ENCODE measurements at places on chromosomes 4 and X.

DNA sequence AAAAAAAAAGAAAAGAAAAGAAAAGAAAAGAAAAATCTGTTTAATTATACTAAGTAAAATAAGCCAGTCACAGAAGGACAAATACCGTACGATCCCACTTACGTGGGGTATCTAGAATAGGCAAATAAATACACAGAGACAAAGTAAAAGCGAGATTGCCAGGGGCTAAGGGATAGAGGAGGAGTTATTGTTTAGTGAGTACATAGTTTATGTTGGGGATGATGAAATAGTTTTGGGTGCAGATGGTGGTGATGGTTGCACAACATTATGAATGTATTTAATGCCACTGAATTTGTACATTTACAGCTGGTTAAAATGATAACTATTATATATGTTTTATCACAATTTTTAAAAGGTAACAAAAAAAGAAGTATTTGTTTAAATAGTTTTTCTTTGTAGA lies 7.1 kb downstream of the CA5B start:
- peak; percentile 34 for DNase-seq

- no peak for DNase-seq
These were observed 115.1 kb downstream of the CRLF2 start for GRCh38 chrX:1097328-1097727.

GRCh38 chr4:153468587-153468986 lies 2.4 kb downstream of the TMEM131L start:
- peak; percentile 26 for DNase-seq

GRCh38 chr4:177005674-177006230 lies 213.0 kb upstream of the VEGFC start:
- DNase-seq = peak; percentile 73

DNA sequence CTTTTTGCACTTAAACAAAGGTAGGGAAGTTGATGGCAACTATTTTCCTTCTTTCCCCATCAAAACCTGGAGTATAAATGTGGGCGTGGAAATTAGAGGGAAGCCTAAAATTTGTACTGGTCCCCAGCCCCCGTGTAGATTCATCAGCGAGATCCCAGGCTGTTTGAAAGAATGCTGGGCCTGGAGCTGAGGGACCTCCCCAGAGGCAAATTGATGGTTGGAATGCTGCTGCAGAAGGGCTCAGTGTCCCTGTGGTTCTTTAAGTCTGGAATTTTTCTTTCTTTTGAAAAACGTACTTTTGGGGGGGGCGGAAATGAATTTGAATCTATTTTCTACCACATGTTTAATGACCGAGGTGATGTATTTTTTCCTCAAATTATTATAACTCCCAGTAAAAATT lies 197.2 kb downstream of the CBR4 start:
- no peak for DNase-seq

GRCh38 chr4:22986262-22986661 lies 293.5 kb downstream of the GBA3 start:
- DNase-seq = no peak

GRCh38 chrX:33183361-33183760 lies 28.0 kb downstream of the DMD start:
- peak; percentile 64 for DNase-seq

DNA sequence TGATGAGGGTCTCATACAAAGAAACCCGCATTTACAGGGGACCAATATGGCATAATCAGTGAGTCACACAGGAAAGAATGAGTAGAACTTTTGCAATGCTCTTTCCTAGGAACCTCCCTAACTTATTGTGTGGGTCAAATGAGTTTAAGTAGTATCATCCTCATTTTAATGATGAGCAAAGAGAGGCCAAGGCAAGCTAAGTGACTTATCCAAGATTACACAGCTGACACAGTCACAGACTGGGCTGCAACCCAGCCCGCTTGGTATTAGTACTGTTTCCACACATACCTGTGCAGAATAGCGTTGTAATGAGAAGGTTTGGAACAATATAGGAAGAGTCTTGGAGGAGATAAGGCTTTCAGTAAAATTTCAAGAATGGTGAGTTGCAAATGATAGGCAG lies 91.0 kb upstream of the PPP1R2C start:
- peak; percentile 0 for DNase-seq

- DNase-seq = no peak
These were observed 86.8 kb upstream of the LSM6 start for GRCh38 chr4:146088690-146089089.

DNA sequence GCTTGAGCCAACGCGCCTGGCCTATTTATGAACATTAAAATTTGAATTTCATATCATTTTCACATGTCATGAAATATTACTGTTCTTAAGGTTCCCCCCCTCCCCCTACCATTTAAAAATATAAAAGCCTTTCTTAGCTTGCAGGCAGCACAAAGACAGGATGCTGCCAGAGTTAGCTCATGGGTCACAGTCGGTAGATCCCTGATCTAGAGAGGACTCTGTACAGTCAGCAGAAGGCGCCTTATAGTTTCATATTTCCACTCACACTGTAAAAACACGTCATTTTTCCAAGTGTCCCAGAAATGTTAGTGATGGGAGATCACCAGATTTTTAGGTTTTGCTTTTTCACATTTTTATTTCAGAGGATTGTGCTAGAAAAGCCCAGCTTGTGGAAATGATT lies 12.2 kb downstream of the NOCT start:
- DNase-seq = peak; percentile 21

- DNase-seq = peak; percentile 21
These were observed 168.6 kb downstream of the COX18 start for GRCh38 chr4:72900952-72901351.

DNA sequence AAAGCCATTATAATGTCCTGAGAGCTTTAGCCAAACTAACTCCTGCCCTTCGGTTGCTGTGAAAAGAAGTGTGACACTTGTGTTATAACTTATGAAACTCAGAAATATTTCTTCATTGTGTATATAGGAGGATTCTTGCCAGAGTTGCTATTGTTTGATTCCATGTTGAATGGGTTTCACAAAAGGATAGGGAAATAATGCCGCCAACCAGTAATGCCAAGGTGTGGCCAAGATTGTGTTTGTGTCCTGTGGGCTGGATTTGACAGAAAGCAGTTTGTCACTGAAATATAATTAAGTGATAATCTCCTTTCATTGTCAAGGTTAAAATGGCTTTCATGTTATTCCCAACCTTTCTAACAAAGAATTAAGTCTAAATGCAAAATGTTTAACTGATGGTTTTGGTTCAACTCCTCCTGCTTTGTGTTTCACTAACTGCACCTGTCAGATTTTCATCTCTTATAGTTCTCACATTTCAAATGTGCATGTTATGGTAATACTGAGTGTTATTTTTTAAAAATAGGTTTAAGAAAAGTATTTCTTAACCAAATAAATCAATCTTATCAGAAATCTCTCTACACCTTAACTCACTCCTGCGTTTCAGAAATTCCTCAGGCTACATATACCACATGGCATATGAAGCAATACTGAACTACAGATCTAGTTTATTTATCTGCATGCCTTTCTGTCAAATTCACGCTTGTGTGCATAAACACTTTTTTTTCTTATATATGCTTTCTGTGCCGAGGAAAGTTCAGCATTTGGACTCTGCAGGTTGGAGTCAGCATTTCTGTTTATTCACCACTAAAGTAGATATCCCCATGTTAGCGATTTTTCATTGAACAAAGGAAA lies at the start of gene CLDN22:
TSS of gene CLDN22 (minus strand) at position 66 of the 849 bp plus-strand sequence. CDS start at position 8, 58 bp downstream.
- no peak for DNase-seq

DNA sequence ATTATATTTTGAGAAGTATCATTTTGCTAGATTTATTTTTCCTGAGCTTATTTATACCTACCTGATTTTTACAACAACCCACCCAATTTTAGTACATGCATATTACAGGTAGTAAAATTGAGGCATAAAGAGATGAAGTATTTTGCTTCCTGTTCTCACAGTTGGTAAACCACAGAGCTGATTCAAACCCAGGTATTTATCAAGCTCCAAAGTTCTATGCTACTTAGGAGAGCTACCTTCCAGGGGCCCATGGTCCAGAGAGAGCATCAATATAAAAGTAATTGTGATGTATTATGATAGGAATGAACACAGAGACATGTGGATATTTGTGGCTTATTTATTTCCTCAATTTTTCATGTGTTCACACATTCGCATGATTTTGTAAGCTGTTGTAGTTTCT lies 20.2 kb upstream of the GBA3 start:
- DNase-seq = no peak

- DNase-seq = no peak
These were observed 73.2 kb downstream of the ENOX2 start for GRCh38 chrX:130829526-130830515.

GRCh38 chr4:109334129-109335105 lies 32.0 kb upstream of the COL25A1 start:
- no peak for DNase-seq

DNA sequence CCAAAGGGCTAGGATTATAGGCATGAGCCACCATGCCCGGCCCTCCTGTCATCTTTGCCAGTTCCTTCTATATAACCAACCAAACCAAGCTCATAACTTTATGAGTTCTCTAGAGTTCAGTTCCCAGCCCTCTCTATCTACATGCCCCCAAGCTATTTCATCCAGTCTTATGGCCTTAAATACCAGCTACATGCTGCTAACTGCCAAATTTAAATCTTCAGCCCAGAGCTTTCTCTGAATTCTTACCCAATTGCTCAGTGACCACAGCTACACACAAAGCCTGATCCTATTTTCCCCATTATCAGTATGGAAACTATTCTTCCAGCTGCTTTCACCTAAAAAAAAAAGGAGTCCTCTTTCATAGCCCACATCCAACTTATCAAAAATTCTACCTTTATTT lies 23.1 kb downstream of the TMEM184C start:
- peak; percentile 72 for DNase-seq

- DNase-seq = peak; percentile 87
These were observed 21.5 kb downstream of the FAM114A1 start for GRCh38 chr4:38889143-38889542.

- no peak for DNase-seq
These were observed 50.4 kb downstream of the SPRY1 start for GRCh38 chr4:123446865-123447474.

DNA sequence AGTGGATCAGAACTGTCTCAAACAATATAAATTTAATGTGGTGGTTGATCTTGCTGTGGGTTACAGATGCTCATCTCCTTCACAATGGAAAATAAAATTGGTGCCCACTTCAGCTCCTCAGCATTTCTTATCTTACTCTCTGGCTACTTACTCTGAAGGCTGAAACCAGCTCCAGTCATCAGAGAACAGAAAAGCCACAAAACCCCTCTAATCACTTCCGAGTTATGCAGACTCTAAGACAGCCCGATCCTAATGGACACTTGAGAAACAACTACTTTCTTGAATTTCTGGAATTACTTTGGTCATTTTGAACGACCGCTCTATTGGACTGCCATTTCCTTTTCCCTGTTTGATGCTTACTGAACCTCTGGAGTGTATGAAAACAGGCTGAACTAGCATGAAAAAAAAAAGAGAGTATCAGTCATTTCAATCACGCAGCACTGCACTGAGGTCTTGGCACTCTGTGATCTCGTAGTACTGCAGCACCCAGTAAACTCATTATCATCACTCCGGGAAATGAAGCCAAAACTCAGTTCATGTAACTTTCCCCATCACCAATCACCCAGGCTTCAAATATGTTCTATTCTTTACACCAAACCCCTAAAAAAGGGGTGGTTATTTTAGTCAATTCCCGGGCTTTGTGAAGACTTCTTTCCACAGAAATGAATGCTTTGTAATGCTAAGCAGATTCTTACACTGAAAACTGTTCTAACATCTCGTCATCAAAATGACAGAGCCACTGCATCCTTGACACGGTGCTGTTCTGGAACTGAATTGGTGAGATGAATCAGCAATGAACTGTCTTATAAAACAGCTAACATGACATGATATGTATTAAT lies 54.5 kb downstream of the TSPAN5 start:
- peak; percentile 39 for DNase-seq

- DNase-seq = peak; percentile 63
These were observed 152.9 kb downstream of the POLA1 start for GRCh38 chrX:24846550-24847150.

DNA sequence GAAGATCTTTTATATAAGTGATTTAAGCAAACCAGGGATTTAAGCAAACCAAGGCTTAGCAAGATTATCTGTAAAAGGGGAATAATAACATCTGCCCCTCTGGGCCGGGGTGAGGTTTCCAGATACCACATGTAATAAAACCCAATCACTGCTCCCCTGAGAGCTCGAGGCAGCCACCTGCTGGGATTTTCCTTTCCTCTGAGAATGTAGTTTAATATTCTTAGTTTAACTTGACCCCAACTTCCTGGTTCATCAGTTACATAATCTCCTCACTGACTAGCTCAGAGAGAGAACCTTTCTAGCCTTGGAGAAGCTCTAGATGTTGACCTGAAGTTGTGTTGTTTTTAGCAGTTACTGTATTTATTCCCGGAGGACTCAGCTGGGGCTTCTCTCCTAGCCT lies 322.4 kb downstream of the ARHGAP10 start:
- DNase-seq = no peak

GRCh38 chr4:153619811-153620210 lies 64.3 kb upstream of the TLR2 start:
- DNase-seq = no peak

DNA sequence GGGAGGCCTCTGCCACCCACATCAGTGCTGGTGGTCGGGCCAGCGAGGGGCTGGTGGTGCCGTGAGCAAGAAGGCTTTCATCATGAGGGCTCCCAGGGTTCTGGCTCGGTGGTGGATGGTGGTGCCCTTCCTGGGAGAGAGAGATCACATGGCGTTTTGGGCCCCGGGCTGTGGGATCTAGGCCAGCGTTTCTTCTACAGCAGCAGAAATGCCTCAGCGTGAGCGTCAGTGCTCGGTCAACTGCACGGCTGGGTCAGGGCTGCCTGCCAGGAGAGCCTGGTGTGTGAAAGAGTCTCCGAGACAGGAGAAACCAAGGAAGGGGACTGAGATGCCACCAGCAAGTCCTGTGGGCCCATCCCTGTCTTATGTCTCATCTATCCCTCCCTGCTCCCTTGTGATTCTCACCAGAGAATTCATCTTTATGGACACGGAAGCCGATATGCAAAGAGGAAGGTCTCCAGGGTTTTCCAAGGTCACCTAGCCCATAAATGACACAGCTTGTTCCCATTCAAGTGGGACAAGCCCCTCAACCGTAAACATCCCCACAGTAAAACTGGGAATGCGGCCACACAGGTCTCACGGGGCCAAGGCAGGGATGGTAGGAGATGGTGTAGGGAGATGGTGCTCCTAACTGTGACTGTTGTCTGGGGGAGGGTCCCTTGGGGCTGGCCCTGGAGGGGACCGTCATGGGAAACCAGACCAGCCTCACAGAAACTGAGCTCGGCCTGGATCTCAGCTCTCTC lies 99.2 kb downstream of the SORCS2 start:
- DNase-seq = peak; percentile 14

GRCh38 chr4:118313098-118313497 lies 39.7 kb downstream of the PRSS12 start:
- no peak for DNase-seq

- DNase-seq = no peak
These were observed 33.8 kb downstream of the RBBP7 start for GRCh38 chrX:16836371-16836770.

GRCh38 chr4:96342790-96343455 lies 503.0 kb downstream of the PDHA2 start:
- DNase-seq = no peak

- DNase-seq = peak; percentile 59
These were observed 14.3 kb downstream of the SHROOM3 start for GRCh38 chr4:76449362-76449767.

- DNase-seq = peak; percentile 97
These were observed 83.3 kb downstream of the SNCA start for GRCh38 chr4:89753601-89754066.

- no peak for DNase-seq
These were observed 112.3 kb upstream of the SHOX start for GRCh38 chrX:518319-518718.

- DNase-seq = peak; percentile 27
These were observed 201.1 kb upstream of the BCOR start for GRCh38 chrX:40298572-40299479.

- DNase-seq = no peak
These were observed 5.6 kb downstream of the RHOH start for GRCh38 chr4:40202474-40202873.
